HuH-7 (cell line): ENCODE measurements at places on chromosomes 2 and 18.

- no peak for DNase-seq
Measured at GRCh38 chr2:110720547-110720946, 11.8 kb upstream of the ACOXL start.

DNA sequence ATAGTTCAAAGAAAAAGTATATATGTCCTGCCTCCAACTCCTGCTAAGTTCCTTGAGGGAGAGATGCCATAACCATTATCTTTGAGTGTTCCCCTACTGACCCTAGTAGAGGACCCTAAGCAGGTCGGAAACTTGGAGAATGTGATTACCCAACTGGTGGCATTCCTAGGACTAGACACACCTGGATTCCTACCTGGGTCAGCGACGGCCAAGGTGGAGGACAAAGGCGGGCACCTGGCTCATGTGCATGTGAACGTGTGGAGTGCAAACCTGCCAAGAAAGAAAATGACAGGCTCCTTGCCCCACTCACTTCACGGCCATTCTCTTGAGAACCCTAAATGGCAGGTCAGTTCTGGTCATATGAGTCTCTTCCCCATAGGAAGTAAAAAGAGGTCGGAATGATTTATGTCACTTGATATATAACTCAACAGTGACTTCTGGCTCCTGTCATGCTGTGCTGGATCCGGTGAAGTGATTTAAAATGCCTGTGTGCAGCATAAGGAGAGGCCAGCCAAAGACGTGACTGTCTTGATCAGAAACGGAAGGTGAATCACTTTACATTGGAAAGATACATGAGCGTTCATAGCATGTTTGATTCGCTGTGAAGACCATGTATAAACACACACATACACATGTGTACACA lies 371.6 kb downstream of the EIPR1 start:
- no peak for DNase-seq

- DNase-seq: no peak
Measured at GRCh38 chr2:158746488-158746887, 48.6 kb upstream of the DAPL1 start.

DNA sequence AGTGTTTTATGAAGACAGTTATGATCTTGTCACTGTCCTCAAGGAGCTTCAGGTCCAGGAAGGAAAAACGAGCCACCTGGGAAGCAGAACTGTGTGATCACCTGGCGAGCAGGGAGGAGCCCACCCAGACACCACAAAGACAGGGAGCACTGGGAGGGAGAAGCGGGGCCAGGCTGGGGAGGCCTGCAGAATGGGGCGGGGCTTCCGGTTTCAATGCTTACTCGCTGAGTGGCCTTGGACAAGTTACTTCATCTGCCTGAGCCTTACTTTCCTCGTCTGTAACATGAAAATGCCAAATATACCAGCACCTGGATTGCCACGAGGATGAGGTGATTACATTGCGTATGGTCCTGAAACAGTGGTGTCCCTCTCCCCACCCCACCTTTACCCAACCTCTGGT lies 227.5 kb downstream of the ANKRD30B start:
- no peak for DNase-seq

DNA sequence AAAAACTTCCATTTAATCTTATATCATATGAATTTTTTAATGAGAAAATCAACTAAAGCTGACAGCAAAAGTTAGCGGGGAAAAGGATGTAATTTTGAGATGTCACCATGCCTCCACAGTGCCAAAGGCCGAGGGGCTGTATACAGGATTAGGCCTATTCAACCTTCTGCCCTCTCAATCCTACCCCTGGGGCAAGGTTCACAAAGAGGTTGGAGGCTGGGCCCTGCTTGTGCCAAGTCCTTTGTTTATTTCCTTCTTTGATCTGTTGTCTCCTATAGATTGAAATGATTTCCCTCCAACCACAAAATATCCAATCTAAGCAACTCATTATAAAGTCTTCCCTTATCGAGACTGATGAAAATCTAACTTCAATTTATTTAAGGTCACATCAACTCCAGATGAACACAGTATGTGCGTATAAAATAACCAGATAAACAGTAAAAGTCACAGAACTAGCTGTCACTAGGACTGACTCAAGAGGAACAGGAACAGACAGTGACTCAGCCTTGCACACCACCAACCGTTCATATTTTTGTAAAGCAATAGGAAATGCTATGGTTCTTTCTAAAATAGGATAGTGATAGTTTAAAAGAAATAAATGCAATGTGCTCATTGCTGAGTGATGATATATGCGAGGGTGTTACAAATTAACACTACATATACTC lies 95.8 kb downstream of the SLC25A12 start:
- DNase-seq: no peak

GRCh38 chr2:29495068-29495467 lies 379.9 kb downstream of the CLIP4 start:
- DNase-seq: no peak

GRCh38 chr2:201730651-201731285 lies 32.3 kb upstream of the MPP4 start:
- no peak for DNase-seq

GRCh38 chr2:109231996-109232705 lies 103.1 kb downstream of the SH3RF3 start:
- no peak for DNase-seq

GRCh38 chr18:72866442-72866900 lies 1.3 kb downstream of the NETO1 start:
- DNase-seq: no peak

DNA sequence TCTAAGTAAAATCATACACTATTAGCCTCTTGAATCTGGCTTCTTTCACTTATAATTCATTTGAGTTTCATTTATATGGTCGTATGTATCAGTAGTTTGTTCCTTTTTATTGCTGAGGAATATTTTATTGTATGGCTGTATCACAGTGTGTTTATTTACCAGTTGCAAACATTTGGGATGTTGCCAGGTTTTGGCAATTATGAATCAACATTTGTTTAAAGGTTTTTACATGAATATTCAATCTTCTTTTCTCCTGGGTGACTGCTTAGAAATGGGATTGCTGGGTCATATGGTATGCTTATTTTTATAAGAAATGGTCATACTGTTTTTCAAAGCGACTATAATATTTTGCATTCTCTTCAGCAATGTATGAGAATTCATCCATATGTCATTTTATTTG lies 107.9 kb downstream of the PMAIP1 start:
- no peak for DNase-seq

- DNase-seq: no peak
Measured at GRCh38 chr18:45753286-45753685, 29.3 kb downstream of the SLC14A1 start.

- DNase-seq: no peak
Measured at GRCh38 chr2:122395687-122396086, 640.2 kb downstream of the TSN start.

DNA sequence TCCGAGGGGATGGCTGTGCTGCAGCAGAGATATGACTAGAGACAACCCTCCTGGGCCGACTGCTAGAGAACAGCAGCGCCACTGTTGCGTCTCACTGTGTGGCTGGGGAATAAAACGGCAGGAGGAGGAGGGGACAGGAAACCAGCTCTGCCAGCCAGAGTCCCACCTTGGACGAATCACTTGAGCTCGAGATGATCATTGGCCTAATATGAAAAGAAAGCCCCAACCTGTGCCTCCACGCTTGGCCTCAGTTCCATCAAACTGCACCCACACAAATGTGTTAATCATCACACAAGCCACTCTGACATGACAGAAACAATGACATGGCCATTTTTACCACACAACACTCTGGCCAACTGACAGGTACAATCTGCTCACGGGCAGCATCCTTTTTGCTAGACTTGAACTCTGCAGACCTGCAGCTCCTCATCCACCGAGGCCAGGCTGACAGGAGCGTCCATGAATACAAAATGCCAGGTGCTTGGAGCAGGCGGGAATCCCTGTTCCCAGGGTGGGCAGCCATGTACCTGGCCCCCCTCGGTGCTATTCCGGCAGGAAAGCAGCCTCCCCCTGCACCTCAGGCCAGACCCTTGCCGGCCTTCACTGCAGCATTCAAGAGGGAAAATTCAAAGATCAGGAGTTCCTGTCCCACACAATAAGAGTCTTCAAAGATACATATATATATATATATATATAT lies 52.3 kb downstream of the PARD6G start:
- no peak for DNase-seq

- DNase-seq: no peak
Measured at GRCh38 chr18:47558110-47558750, 306.8 kb upstream of the SKOR2 start.

DNA sequence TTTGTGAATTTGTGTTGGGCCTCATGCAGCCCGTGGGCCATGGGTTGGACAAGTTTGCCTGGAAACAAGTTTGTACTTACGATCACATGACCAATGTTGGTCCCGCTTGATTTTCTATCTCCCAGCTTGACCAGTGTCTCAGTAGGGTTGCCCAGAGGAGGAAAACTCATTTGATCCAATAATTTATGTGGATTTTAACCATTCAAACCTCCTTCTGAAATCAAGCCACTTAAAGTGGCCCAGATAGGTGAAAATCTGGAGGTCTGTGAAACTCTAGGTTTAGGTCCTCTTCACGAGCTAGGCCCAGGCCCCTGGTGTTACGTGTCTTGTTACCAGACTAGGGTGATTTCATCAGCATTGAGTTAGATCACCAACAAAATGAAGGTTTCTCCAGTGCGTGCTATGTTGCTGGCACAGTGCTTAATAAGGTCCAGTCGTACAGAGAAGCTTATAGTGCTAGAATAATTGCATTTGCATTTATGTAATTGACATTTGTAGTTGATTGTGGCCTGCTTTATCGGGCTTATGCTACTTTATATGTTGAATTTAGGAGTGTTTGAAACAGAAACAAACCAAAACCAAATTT lies 4.4 kb downstream of the ACTR2 start:
- DNase-seq: peak; percentile 23

GRCh38 chr18:54357082-54357659 lies 487 bp downstream of the STARD6 start:
- DNase-seq: no peak

- no peak for DNase-seq
Measured at GRCh38 chr2:14363137-14363536, 269.4 kb upstream of the LRATD1 start.

GRCh38 chr2:176675271-176675949 lies 406.2 kb downstream of the MTX2 start:
- DNase-seq: no peak

GRCh38 chr2:171882089-171882769 lies 11.8 kb downstream of the SLC25A12 start:
- no peak for DNase-seq
